Activated T-cell treated with anti-CD3 and anti-CD28 coated beads, Interleukin-2, amount 50 U/mL, for 72 hours (primary cell): ENCODE measurements at places on chromosomes 3 and 15. TPM values are rescaled to one million over a fixed set of nuclear protein-coding genes. Genes with fewer than 3 reads are reported as not detected.

The U2SURP gene
- total RNA-seq = 179 TPM

The ZDHHC23 gene
- 4.5 TPM for total RNA-seq

The KLF15 gene
- 0.44 TPM for total RNA-seq

The WWTR1 gene
- total RNA-seq = 0.53 TPM

The TRPM1 gene
- total RNA-seq = not detected

The TRH gene
- total RNA-seq = not detected

The WNT7A gene
- not detected for total RNA-seq

The BTBD1 gene
- total RNA-seq = 65.7 TPM

The GREM1 gene
- total RNA-seq = 0.25 TPM

The CYP8B1 gene
- total RNA-seq = not detected

The GPR27 gene
- total RNA-seq = 2.5 TPM

The AQR gene
- 33.9 TPM for total RNA-seq

The SKOR1 gene
- total RNA-seq = 0.95 TPM

The KBTBD13 gene
- total RNA-seq = not detected

The OCA2 gene
- 0.14 TPM for total RNA-seq

The IL20RB gene
- total RNA-seq = 2.0 TPM

The ASB14 gene
- total RNA-seq = not detected

The PRSS50 gene
- total RNA-seq = 0.07 TPM

The WDR93 gene
- total RNA-seq = 0.19 TPM

The CCDC9B gene
- 1.6 TPM for total RNA-seq

The SCAANT1 gene
- total RNA-seq = not detected

The SUSD5 gene
- total RNA-seq = not detected

The RTF1 gene
- total RNA-seq = 35.9 TPM

The GLT8D1 gene
- total RNA-seq = 38.3 TPM

The TMEM45A gene
- 1.5 TPM for total RNA-seq

The MBNL1 gene
- total RNA-seq = 323 TPM

The FBLN2 gene
- 1.1 TPM for total RNA-seq

The XIRP1 gene
- total RNA-seq = 0.09 TPM

The SGO1 gene
- total RNA-seq = 31.5 TPM

The MGLL gene
- 2.3 TPM for total RNA-seq

The TM6SF1 gene
- total RNA-seq = 31.8 TPM

The EIF4G1 gene
- 274 TPM for total RNA-seq

The ADPRH gene
- total RNA-seq = 6.3 TPM

The GOLGA8J gene
- total RNA-seq = not detected

The TMC3 gene
- not detected for total RNA-seq

The HYAL1 gene
- total RNA-seq = 0.19 TPM

The TRPC1 gene
- 5.6 TPM for total RNA-seq

The UBAP1L gene
- total RNA-seq = 6.3 TPM

The CASR gene
- total RNA-seq = 0.23 TPM

The ITGA11 gene
- 0.58 TPM for total RNA-seq

The TNNC1 gene
- total RNA-seq = 14.4 TPM

The AMOTL2 gene
- 0.07 TPM for total RNA-seq

The FBXW12 gene
- total RNA-seq = not detected

The SPINK8 gene
- not detected for total RNA-seq

The UCN2 gene
- total RNA-seq = not detected

The IGDCC3 gene
- not detected for total RNA-seq

The LDHAL6B gene
- total RNA-seq = not detected

The ZNF502 gene
- total RNA-seq = 1.00 TPM
